ENCODE measurements at places on chromosomes 6 and 20. TPM values are rescaled to one million over a fixed set of nuclear protein-coding genes. Genes with fewer than 3 reads are reported as not detected.
A peak's percentile ranks its signal among the peaks of the same experiment; 100 is the strongest.

DNA sequence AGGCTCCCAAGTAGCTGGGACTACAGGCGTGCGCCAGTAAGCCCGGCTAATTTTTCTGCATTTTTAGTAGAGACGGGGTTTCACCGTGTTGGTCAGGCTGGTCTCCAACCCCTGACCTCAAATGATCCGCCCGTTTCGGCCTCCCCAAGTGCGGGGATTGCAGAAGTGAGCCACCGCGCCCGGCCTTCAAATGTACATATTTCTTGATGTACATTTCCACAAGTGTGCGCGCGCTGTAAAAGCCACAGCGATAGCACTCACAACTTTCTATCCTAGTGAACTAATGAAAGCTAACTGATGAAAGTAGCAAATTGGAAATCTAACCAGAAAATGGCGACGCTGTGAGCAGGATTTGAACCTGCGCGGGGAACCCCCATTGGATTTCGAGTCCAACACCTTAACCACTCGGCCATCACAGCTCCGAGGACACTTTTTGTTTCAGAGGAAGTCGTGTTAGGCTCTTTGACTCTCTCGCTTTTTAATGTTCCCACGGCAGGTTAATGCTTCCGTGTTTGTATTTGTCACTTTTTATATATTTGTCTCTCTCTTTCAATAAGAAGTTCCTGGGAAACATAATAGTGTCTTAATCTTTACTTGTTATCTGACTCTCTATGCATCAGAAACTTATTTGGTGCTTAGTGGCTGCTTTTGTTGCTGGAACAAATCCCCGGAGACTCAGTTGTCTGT is 199.4 kb upstream of the ZNF184 start:
- DNase-seq, result no peak

Gene TUBB1
- total RNA-seq, result not detected

GRCh38 chr20:45174434-45175364 is at the start of gene PI3:
TSS of gene PI3 (plus strand) at chr20:45174902. CDS start at chr20:45174923, 21 bp downstream.
- DNase-seq, result no peak

DNA sequence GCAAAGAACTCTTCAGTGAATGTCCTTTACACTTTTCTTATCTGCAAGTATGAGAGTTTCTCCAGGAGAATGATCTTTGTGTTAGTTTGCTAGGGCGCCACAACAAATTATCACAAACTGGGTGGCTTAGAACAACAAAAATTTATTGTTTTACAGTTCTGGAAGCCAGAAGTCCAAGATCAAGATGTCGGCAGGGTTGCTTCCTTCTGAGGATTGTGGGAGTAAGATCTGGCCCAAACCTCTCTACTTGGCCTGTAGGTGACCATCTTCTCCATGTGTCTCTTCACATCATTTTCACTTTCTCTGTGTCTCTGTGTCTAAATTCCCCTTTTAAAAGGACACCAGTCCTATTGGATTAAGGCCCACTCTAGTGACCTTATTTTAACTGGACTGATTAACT is 103.0 kb downstream of the ADTRP start:
- no peak for DNase-seq

Gene MAFB
- total RNA-seq, result 0.85 TPM

- DNase-seq, result no peak
Observed at GRCh38 chr6:56936466-56936865, 18.4 kb upstream of the BEND6 start.

DNA sequence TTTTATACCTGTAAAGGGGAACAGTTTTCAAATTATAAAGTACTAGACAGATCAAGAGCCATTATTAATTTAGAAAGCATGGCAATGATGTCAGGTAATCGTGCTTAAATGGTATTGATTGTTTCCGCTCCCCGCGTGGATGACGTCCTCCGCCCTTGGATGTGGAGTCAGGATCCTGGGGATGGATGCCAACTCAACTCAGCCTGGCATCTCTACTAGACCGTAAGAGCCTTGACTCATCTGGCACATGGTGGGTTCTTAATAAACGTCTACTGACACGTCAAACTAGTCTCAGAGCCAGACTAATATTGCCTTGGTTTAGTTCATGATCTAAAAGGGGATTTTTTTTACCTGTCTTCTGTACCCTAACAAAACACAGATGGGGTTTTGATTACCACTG is 80.2 kb downstream of the LRFN2 start:
- no peak for DNase-seq

- no peak for DNase-seq
Observed at GRCh38 chr6:135901774-135902524, 50.4 kb downstream of the PDE7B start.

DNA sequence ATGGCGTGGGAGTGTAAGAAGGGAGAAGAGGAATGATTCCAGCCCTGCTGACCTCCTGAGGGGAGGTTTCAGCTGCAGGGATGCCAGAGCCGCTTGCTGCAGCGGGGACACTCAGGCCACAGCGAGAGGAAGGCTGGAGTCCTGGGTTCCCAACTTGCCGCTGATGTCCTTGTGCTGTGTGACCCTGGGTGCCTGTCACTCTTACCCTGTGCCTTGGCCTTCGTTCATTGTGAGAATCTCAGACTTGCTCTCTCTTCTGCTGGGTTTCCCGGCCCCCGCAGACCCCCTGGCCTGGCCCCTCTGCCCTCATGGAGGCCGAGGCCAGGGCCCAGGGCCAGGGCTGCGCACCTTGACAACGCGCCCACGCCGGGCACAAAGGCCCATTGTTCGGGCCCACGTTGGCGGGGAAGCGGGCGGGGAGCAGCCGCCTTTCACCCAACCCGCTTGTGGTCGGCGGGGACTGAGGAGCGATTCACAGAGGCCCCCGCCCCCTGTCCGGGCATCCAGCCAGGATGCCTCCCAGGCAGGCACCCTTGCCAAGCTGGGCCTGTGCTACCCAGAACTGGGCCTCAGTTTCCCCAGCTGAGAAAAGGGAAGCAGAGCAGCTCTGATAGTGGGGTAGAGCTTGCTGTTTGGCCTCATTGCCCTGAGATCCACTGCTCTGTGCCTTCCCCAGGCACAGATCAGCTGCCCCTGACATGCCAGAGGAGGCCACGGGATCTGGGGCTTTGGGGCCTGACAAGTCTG is 52.4 kb downstream of the CEBPB start:
- no peak for DNase-seq

- DNase-seq, result no peak
Observed at GRCh38 chr6:119858901-119859300, 509.3 kb upstream of the MAN1A1 start.

DNA sequence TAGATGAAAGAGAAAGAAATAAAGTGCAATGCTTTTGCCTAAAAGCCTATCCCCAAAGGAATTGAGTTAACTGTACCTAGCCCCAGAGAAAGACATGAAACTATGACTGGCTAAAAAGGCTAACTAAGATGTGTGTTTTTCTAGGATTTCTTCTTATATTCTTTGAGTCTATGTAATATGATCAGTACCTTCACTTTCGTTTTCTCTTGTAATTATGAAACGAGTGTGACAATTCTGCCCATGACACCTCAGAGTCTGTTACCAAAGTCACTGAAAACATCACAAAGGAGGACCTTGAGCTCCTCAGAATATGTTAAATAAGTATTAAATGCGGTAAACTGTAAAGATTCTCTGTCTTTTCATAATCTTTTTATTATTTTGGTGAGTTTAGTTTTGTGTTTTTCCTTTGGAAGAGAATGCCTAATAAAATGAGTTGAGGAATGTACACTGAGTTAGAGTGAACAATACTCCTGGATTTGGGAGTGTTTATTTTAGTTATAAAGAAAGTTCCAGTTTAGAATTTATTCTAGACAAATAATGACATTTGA is 141.3 kb downstream of the FUT9 start:
- DNase-seq, result no peak

GRCh38 chr6:12293235-12293930 is 3.2 kb downstream of the EDN1 start:
- no peak for DNase-seq

DNA sequence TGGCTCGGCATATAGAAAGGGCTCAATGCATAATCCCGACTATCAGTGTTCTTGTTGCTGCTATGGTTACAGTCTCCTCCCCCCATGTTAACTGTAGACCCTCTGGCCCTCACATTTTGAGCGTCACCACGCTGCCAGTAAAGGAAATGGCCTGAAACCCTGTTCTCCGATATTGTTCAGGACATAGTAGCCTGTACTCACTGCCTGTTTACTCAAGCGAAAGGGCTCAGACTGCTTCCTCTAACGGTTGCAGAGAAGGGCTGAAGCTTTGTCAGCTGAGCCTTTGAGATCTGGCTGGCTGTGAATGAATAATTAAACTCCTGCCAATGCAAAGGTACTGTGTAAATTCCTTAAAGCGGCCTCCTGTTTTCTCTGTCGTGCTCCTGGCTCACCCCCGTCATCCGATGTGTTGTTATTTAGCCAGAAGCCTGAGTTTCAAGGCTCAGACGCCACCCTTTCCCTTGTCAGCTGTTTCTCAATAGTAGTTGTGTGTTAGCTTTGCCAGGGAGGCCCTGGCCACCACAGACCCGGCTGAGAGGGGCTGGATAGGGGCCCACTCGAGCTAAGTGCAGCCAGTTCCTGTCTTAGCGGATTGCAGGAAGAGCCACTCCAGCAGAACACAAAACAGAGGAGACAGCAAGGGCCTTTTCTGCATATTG is 31.2 kb upstream of the RALGAPA2 start:
- DNase-seq, result peak; percentile 86

DNA sequence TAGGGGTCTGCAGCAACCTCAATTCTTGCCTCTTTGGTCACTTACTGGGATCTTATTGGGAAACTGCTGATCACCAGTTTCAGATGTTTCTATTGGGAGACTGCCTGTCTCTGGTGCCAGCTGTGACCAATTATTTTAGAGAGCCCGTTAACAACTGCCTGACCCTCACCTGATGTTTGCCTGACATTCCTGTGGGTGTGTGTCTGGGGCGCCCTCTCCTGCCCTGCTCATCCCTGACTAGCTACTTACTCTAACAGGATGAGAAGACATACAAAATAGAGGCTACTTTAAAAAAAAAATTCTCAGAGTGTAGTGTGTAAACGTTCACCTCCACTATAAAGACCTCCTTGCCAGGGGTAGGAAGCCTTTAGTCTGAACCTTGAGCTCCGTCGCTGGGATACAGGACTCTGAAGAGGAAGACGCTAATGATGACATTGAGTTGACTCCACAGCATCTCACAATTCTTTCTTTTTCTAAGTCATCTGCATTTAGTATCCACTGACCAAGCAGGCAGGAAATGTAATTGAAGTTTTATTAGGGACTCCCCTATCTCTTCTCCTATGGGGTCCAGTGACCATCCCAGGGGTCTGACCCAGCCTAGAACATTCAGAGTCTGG is 54.6 kb upstream of the DDR1 start:
- no peak for DNase-seq

GRCh38 chr6:4672772-4673171 is 103.4 kb upstream of the CDYL start:
- DNase-seq, result no peak

Gene PACSIN1
- not detected for total RNA-seq

Gene ENPP1
- total RNA-seq, result 2.5 TPM

DNA sequence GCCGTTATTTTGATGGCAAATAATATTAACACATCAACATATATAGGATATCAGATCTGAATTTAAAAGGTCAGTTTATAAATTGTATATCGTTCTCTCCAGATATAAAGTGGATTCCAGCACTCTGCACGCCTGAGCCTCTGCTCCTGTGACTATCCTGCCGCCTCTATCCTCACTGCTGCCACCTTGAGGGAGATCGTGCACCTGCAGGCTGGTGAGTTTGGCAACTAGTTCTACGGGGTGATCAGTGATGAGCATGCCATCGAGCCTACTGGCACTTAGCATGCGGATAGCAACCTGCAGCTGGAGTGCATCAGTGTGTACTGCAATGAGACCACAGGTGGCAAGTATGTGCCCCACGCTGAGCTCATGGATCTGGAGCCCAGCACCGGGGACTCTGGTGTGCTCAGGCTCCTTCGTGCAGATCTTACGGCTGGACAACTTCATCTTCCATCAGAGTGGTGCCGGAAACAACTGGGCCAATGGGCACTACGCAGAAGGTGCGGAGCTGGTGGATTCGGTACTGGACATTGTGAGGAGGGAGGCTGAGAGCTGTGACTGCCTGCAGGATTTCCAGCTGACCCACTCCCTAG is 84.9 kb downstream of the FBXO5 start:
- DNase-seq, result no peak

Gene CCM2L
- 6.4 TPM for total RNA-seq

DNA sequence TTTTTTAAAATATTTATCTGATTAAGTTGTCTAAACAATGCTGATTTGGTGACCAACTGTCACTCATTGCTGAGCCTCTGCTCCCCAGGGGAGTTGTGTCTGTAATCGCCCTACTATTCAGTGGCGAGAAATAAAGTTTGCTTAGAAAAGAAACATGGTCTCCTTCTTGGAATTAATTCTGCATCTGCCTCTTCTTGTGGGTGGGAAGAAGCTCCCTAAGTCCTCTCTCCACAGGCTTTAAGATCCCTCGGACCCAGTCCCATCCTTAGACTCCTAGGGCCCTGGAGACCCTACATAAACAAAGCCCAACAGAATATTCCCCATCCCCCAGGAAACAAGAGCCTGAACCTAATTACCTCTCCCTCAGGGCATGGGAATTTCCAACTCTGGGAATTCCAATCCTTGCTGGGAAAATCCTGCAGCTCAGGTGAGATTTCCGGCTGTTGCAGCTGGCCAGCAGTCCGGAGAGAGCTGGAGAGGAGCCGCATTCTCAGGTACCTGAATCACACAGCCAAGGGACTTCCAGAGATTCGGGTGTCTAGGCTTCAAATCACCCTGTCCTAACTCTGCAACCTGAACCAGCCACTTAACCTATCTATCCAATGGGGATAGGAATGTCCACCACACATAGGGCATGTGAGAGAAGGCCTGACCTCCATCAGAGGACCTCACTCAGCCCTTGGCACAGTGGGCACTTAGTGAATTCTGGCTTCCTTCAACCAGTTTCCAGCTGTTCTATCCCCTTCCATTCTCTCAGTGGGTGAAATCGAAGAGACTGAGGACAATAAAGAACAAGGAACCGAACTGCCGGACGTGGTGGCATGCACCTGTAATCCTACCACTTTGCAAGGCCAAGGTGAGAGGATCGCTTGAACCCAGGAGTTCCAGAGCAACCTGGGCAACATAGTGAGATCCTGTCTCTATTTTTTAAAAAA is 3.1 kb downstream of the TNF start:
- no peak for DNase-seq

DNA sequence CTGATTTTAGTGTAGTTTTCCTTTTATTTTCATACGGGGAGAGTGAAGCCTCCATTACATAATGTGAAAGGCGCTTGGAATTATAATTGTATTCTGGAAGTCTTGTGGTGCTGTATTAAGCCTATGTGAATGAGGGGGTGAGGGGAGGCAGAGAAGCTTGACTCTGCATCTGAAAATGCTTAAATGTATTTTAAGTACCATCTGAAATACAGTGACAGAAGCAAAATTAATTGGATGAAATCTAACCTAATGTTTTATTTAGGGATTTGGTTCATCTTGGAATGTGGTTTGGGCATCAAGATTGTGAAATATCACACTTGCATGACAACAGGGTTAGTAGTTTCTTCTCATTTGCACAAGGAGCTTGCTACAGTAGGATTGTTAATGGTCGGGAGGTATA is 41.2 kb downstream of the TMEM200A start:
- DNase-seq, result no peak

- DNase-seq, result no peak
Observed at GRCh38 chr6:52641826-52642225, 29.1 kb upstream of the TMEM14A start.

DNA sequence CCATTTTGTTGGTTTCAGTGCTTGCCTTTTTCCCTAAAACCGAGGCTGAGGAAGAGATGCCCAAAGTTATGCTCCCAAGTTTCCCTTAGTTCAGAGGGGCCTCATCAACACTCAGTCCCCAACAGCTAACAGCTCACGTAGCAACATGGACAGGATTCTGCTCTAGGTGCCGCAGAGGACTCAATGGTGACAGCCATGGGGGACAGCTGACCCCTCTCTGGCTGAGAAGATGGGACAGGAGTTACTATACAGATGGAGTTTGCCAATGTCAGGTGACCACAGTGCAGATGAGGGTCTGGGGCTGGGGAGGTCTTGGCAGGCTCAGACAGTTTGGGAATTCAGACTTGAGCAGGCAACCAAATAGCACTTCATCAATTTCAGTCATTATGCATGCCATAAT is 67.3 kb downstream of the NPEPL1 start:
- DNase-seq, result no peak

All from pulmonary artery endothelial cell (primary cell).